A172 (cell line): ENCODE measurements at places on chromosomes 16 and 17. TPM values are rescaled to one million over a fixed set of nuclear protein-coding genes. Genes with fewer than 3 reads are reported as not detected.

DNA sequence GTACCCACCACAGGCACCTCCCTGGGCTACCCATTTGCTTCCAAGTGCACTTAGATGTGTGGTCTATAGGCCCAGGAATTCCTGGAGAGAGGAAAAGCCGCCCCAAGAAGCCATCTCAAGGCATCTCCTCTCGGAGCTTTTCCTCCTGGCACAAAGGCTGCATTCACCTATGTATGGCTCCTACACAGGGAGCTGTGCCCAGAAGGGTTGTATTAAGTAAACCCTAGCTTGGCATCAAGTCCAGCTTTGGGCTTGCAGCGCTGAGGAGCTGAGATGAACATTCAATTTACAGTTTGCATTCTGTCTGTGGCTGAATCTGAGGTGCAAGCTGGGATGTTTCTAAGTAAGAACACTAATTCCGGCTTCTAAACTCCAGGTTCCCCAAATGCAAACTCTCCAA lies 81.3 kb downstream of the CDYL2 start:
- no peak for DNase-seq

DNA sequence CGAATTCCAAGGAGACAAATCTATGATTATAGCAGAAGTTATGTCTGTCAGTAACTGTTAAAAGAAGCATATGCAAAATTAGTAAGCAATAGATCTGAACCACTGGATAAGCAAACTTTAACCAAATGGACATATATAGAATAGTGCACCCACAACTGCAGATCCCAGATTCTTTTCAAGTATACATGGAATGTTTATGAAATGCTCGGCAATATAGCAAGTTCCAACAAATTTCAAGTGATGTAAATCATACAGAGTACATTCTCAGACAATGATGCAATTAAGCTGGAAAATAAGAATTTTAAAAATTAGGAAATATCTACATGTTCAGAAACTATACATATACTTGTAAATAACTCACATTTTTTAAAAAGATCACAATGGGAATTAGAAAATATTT lies 8.4 kb upstream of the HELZ start:
- no peak for DNase-seq

DNA sequence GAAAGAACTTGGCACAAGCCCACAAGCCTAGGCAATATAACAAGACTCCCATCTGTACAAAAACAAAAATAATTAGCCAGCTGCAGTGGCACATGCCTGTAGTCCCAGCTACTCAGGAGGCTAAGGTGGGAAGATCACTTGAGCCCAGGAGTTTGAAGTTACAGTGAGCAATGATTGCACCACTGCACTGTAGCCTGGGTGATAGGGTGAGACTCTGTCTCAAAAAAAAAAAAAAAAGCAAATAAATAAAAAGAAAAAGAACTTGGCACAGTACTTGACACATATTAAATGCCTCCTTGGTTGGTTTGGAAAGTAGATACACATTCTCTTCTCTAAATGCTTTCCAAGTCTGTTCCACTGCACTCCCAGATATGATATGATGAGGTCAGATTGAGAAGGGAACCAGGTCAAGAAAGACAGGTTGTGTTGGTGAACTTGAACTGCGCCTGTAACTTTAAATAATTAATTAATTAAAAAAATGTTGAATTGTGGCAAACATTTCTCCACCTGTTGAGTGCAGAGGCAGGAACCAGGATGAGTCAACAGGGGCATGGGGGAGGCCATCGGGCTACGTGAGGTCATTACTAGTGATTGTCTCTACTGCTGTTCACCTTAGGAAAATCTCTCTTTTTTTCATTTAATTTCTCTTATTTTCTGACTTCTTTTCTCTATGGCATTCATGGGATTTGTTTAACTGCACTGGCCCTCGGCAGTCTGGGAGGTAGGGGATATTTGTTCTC lies 25.9 kb upstream of the EFCAB13 start:
- DNase-seq: no peak

GRCh38 chr17:45820052-45820780 lies 24.5 kb upstream of the SPPL2C start:
- DNase-seq: no peak

DNA sequence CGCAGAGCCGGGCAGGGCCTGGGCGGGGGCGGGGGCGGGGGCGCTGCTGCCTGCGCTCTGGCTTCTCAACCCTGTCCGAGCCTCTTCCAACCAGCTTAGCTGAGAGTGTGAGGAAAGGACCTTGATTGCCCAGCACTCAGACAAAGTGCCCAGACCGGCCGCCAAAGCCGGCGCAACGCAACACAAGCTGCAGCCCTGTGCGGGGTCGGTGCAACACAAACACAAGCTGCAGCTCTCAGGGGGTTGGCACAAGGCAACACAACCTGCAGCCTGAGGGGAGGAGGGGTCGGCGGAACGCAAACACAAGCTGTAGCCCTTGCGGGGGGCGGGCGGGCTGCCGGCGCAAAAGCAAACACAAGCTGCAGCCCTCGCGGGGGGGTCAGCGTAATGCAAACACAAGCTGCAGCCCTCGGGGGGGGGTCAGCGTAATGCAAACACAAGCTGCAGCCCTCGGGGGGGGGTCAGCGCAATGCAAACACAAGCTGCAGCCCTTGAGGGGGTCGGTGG lies 60.0 kb downstream of the KLHDC4 start:
- DNase-seq: no peak

- no peak for DNase-seq
Measured at GRCh38 chr16:85062845-85063244, 35.2 kb downstream of the KIAA0513 start.

GRCh38 chr16:30997725-30998711 lies 12.4 kb downstream of the STX1B start:
- DNase-seq: peak; percentile 94

DNA sequence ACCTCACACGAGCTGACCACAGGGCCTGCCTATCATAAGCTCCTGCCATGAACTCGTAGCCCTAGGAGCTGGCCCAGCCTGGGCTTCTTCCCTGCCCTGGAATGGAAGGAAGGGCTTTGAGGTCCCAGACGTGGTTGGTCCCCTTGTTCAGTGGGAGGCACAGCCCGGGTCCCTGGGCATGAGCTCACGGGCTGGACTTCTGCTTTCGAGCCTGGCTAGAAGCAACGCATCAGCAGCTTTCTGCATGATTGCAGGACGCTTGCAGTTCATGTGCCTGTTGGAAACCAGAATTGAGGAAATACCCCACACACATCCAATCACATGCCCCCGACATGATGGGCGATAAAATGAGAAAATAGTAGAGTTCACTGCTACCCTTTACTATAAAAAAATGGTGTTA lies 293.3 kb downstream of the MAF start:
- no peak for DNase-seq

DNA sequence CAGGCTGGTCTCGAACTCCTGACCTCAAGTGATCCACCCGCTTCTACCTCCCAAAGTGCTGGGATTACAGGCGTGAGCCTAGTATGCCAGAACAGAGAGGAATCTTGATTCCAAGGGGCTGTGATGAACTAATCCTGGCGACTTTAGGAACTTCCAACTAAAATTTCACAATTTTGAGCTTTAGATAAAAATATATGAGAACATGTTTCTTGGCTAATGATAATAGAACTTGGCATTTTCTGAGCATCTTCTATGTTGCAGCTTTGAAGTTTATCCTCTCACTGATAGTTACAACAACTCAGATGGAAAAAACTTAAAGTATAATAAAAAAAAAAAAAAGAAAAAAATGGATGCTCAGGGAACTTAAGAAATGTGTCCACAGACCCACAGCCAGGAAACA lies 69.8 kb upstream of the WSCD1 start:
- no peak for DNase-seq

- DNase-seq: no peak
Measured at GRCh38 chr16:88616736-88617135, 21.6 kb upstream of the IL17C start.

- no peak for DNase-seq
Measured at GRCh38 chr16:12390644-12391043, 413.0 kb downstream of the CPPED1 start.

DNA sequence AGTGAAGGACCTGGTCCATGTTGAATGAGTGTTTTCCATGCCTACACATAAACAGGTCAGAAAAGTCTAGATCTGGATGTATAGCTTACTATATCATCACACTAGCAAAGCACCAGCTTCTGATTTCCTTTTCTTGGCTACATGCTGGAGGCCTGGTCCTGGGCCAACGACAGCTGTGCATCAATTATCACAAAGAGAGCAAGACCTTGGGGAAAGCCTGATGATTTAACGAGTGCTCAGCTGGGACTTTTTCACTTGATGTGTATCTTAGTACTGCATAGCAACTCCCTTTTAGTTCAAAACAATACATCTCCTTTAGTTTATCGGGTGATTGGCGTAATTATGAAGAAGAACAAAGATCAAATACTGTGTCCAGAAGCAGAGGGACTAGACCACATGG lies 358.2 kb downstream of the KIF2B start:
- DNase-seq: no peak

DNA sequence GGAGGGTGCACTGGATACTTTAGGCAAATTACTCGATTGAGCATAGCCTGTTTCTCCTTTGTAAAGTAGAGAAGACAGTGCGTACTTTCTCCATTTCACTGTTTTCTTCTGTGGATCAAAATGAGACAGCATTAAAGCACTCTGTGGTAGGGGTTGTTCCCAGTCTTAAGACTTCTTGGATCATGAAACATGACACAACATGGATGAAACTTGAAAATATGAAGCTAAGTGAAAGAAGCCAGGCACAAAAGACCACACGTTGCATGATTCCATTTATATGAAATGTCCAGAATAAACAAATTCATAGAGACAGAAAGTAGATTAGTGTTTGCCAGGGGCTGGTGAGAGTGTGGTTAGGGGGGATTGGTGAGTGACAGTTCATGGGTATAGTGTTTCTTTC lies 61.8 kb upstream of the MED9 start:
- no peak for DNase-seq

DNA sequence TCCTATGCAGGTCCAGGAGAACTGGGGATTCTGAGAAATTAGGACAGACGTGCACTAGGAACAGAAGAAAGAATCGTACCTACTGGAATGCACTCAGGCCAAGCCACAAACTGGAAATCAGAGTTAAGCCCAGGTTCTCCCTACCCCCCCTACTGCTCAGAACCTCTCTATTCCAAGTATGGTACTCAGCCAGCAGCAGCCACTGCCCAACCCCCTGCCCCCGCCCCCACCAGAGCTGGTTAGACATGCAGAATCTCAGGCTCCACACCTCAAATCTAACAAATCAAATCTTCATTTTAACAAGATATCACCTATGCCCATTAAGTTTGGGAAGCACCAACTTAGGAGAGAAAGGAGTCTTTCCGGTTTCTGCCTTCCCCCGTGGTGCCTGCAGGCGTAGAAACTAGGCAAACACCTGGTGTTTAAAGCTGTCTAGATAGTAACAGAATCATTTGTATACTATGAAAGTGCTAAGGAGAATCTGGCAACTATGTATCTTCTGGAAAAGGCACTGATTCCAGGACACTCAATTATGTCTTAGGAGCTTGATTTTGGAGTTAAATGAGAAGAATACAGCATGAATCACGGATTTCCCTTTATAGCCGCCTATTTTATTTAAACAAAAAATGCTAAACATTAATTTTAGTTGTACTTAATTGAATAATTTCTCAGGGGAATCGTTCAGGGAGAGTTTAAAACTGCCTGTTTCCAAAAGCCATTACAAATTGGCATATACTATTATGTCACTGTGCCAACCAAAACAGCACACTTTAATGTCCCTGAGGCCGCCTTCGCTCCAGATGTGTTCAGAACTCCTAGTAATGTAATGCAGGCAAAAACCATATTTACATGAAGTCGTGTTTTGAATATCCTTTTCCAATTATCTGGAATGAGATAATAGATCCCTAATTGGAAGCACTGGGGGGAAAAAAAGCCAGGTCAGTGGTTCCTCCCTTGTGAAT lies 166.5 kb downstream of the STX8 start:
- DNase-seq: no peak

DNA sequence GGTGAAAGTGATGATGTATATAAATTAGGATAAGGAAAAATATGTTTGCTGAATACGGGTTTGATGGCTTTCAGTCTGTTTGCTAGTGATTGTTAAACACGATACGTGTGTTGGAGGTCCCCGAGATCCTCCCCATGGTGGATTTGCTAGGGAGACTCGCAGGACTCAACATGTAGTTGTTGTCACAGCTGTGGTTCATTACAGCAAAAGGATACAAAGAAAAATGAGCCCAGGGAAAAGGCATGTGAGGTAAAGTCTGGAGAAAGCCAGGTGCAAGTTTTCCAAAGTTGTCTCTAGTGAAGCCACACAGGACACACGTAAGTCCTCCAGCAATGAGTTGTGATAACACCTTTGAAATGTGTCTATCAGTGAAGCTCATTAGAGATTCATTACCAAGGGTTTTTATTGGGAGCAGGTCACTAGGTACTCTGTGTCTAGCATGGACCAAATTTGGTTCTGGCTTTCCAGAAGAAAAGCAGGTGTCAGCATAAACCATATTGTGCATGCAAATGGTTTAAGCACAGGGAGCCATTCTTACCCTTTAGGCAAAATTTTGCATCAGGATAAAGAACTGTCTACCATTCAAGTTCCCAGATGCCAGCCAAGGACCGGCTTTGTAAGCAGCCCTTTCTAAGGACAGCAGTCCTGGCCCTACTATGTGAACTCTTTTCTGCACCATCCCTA lies 215.2 kb upstream of the WSCD1 start:
- no peak for DNase-seq

DNA sequence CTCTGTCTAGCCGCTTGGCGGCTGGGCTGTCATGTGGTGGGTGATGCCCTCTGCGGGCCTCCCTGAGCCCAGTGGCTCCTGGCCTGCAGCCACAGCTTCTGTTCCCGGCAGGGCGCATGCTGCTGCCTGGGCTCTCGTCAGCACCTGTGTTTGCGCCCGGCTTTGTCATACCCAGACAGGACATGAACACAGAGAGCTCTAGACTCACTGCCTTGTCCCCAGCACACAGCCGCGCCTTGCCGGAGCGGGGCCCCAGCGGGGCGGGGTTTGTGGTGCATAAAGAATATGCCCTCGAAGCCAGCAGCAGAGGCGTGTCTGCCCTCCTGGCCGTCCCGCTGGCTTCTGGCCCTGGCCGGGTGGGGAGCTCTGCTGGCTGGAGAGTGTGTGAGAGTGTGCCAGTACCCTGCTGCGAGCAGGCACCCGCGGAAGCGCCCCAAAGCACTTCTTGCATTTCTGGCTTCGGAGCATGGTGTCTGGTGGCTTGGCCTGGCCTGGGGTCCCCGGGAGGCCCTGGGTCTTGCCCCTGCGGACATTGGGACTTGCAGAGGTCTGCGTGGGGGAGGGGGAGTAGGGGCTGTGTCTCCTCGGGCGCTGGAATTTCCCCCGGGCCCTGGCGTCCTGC lies 14.4 kb downstream of the ASPSCR1 start:
- DNase-seq: peak; percentile 86

DNA sequence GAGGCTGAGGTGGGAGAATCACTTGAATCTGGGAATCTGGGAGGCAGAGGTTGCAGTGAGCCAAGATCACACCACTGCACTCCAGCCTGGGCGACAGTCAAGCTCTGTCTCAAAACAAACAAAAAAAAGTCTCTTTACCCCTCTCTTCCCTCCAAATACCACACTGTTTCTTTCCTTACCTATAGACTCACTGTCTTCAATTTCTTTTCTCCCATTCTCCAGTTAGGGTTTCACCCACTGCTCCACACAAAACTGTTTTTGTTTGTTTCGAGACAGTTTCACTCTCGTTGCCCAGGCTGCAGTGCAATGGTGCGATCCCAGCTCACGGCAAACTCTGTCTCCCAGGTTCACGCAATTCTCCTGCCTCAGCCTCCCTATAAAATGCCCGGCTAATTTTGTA lies 6.1 kb upstream of the CD2BP2 start:
- DNase-seq: no peak

The CDH5 gene
- total RNA-seq: 0.29 TPM in 1 of 2 replicates, not detected in the other

The GP2 gene
- total RNA-seq: not detected in 2 replicates

The TUBB3 gene
- total RNA-seq: 743 and 810 TPM in 2 replicates

The KRT33A gene
- not detected in 2 replicates for total RNA-seq

The APRT gene
- total RNA-seq: 255 and 258 TPM in 2 replicates

The CES1 gene
- total RNA-seq: not detected in 2 replicates

The TMC5 gene
- total RNA-seq: not detected in 2 replicates

The ZNF19 gene
- 2.1 and 5.8 TPM in 2 replicates for total RNA-seq

The SLC16A11 gene
- not detected in 2 replicates for total RNA-seq

The RND2 gene
- 0.05 TPM in 1 of 2 replicates, not detected in the other for total RNA-seq

The BIRC5 gene
- total RNA-seq: 174 and 237 TPM in 2 replicates
